ENCODE measurements at places on chromosomes 13 and 19. TPM values are rescaled to one million over a fixed set of nuclear protein-coding genes. Genes with fewer than 3 reads are reported as not detected.

DNA sequence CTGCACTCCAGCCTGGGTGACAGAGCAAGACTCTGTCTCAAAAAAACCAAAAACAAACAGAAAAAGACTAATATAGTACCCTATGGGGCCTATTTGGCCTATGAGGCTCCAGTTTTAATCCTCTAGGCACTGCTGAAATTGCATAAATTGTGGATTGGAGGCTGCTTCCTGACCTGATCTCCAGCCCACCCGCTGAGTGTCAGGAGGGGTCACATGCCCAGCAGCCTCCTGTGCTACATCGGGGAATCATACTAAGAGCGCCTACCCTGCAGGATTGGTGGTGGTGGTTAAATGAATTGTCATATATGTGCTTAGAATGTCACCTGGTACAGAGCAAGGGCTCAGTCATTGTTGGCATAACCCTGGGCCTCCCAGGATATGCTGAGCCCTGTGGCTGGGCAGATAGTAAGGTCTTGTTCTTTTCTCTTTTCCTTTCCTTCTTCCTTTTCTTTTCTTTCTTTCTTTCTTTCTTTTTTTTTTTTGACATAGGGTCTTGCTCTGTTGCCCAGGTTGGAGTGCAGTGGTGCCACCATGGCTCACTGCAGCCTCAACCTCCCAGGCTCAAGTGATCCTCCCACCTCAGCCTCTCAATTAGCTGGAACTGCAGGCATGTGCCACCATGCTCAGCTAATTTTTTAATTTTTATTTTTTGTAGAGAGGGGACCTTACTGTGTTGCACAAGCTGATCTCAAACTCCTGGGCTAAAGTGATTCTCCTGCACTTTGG is 31.3 kb downstream of the LTBP4 start:
- DNase-seq, result no peak

DNA sequence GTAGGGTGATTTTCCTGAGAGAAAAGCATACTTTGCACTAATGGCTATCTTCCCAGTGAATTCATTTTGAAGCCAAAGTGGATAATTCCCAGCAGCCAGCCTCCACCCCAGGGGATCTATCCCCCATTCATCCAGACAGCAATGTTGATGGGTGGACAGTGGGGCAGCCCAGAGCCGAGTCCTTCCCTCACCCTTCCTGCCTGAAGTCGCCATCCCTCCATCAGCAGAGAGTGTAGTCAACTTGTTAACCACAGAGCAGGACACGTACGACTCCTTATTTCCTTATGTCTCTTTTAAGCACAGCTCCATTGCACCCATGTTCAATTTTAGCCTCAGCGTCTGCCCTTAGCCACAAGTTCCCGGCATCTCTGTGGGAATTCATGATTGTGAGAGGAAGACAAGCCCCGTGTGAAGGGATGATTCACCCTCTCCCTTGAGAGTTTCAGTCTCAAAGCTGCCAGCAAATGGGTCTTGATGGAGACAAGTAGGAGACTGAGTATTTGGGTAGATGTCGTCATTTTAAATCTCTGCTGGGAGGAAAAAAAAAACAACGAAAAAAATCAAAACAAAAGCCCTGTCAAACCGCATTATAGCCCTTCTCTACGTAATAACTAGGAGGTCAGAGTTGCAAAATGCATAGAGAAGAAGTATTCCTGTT is 58.3 kb upstream of the MEDAG start:
- DNase-seq, result no peak

DNA sequence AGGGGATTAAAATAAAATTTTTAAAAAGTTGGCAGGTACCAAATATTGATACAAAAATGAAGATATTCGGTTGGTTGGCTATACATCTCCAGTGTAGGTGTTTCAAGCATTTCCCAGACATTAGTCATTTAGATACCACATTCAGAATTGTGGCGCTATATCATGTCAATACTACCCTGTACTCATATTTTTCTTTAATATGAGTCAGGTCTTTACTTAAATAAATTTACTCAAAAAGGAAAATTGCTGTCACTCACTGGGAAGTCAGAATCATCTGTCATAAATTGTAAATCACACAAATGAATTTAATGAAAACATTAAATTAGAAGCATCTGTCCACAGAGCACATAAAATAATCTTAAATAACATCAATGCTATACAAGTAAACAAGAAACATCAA is 134.2 kb downstream of the TSHZ3 start:
- no peak for DNase-seq

- DNase-seq, result no peak
Measured at GRCh38 chr19:47511681-47512080, 3.2 kb downstream of the NAPA start.

GRCh38 chr13:66425741-66426140 is 804.4 kb downstream of the PCDH9 start:
- no peak for DNase-seq

DNA sequence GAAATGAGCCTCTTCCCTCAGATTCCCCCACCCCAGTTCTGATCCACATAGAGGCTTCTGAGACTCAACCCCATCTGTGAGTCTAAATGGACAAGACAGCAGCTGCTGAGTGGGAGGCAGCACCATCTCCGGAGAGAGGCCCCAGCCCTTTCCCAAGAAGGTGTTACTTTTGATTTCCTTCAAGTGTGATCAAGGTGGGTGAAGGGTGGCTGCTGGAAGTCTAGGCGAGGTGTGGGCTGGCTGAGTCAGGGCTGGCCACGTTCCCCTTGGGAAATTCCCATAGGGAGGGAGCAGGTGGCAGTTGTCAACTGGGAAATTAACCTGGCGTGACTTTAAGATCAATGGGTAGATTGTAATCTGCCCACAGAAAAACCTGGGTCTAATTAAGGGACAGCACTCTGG is 148.0 kb downstream of the FOXO1 start:
- no peak for DNase-seq

Gene CBY2
- not detected for total RNA-seq

GRCh38 chr19:55579766-55580621 is 654 bp downstream of the ZNF579 start:
- no peak for DNase-seq

- no peak for DNase-seq
Measured at GRCh38 chr13:99648927-99649326, 147.7 kb downstream of the TM9SF2 start.

GRCh38 chr19:34225659-34226015 is 28.7 kb upstream of the GARRE1 start:
- DNase-seq, result no peak

Gene PEG3
- 13.7 TPM for total RNA-seq

GRCh38 chr19:3142292-3142670 is 6.4 kb downstream of the GNA15 start:
- no peak for DNase-seq

- no peak for DNase-seq
Measured at GRCh38 chr19:35909684-35910035, 1.6 kb upstream of the TYROBP start.

Gene ATCAY
- total RNA-seq, result 4.9 TPM

- DNase-seq, result no peak
Measured at GRCh38 chr19:29622166-29623070, 16.3 kb downstream of the POP4 start.

Gene NEK3
- 17.3 TPM for total RNA-seq

- DNase-seq, result no peak
Measured at GRCh38 chr19:54319049-54319448, 6.1 kb upstream of the LILRA5 start.

DNA sequence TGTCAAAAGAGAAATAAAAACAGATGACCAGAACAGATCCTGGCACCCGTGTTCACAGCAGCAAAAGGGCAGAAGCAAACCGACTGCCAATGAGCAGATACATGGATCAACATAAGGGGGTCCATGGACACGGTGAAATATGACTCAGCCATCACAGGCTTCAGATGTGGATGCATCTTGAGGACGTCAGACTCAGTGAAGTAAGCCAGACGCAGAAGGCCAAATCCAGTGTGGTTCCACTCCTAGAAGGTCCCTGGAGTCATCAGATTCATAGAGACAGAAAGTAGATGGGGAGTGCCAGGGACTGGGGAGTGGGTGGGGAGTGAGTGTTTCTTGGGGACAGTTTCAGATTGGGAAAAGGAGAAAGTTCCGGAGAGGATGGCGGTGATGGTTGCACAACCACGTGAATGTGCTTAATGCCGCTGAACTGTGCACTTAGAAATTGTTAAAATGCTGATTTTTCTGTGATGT is 28.8 kb upstream of the SEMA6B start:
- no peak for DNase-seq

DNA sequence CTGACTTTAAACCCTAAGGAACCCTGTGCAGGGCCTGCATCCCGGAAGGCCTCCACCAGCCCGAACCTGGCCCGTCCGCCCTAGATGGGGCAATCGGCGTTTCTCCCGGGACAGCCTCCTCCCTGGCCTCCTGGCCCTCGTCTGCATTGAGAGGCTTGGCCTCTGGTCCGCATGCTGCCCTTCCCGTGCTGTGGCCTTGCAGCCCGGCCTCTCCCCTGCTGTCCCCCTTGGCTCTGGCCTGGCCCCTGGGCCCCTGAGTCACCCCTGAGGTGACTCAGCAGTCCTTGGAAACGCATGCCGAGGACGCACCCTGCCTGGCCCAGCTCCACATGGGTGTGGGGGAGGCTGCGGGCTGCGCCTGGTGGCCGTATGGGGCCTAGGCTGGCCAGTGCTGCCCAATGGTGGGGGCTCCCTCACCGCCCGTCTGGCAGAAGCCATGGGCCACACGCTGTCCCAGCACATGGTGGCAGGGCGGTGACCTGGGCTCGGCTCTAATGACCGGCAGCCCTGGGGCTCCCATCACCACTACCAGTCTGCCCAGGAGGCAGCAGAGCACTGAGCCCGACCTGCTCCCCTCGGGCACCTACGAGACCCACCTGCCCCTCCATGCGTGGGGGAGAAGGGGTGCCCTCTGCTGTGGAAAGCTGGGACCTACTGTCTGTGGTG is 25.7 kb downstream of the SH3GL1 start:
- peak; percentile 78 for DNase-seq

DNA sequence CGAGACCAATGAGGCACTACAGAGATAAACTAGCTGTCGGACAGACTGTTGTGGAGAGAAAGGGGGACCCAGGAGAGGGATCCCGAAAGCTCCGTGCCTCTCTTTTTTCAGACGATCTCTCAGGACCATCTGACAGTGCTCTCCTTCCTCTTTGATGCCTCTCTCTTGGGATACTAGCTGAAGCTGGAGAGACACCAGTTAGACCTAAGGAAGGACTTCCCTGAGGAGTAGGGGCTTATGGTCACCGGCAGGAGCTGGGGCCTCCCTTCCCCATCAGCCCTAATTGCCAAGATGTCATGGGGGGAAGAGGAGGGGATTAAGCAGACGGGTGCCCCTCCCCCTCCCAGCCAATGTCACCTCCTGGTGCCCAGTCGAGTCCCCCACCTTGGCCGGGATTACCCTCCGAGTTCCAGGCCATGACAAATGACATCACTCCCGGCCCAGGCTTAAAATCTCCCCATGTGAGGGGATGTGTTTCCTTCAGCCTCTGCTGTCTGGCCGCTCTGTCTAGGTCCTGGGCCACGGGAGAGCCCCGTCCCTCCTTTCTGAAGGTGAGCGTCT is at the start of gene CRX:
TSS of gene CRX (plus strand) at position 478 of the 561 bp plus-strand sequence. CDS start 12,507 bp downstream, outside the sequence.
- no peak for DNase-seq

DNA sequence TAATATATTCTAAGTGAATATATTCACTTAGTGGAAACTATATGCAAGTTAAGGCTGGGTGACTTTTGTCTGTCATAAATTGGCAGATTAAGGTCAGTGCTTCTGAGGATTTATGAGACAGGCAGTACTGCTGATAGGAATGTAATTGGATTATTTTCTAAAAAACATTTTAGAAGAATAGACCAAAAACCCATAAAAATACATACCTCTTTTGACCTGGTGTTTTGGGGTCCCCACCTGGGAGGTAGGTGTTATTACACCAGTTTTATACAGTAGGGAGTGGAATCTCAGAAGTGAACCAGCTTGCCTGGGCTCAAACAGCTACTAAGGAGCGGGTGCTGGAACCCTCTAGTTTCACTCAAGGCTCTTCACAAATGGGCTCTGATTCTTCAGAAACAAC is 25.3 kb downstream of the COG3 start:
- DNase-seq, result no peak

DNA sequence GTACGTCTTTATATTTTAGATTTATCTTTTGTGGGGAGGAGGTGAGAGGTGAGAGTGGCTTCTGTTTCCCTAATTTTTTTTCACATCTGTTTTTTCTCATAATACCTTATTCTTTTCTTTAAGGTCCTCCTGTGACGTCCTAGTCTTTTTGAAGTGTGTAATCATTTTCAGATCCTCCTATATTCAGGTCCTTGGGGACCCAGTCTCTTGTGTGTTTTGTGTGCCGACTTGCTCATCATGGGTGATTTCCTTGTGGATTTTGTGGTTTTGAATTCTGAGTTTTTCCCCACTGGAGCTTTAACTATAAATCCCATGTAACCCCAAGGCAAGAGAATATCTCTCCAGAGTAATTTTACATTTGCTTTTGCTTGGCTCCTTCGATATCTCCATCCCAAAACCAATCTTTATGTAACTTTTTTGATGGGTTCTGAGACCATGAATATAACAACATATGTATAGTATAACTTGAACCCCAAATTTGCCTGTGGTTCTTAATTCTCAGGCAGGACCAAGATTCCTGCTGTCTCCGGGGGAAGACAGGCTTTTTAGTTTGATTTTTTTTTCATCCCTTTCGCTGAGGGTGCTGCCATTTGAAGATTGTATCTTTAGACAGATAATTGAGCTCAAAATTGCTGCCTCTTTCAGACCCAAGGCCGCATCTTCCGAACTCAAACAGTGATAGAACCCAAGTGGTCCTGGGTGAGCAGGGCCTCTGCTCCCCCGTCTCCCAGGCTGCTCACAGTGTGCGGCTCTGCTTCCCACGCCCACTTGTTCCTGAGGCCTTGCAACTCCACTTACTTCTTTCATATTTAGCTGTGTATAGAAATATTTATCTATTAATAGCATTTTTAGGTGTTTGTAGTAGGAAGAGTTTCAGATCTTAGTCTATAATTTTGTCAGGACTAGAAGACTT is 59.1 kb upstream of the GPR183 start:
- DNase-seq, result no peak

DNA sequence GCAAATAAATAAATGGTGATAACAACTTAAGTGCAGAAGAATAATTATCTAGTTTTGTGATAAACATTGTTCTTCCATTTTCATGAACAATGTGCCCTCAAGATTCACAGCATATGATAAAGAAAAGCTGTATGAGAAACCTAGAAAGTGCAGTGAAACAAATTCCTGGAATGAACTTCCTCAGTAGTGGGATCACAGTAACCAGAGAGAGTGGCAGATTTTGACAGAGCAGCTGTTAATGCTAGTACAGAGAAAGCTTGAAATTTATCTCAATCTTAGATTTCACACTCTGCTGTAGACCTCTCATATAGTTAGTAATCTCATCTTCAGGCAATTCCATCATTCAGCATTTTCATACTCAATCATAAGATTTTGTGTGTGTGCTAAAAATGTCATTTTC is 664.9 kb downstream of the PCDH9 start:
- no peak for DNase-seq

GRCh38 chr13:99686944-99687411 is 185.7 kb downstream of the TM9SF2 start:
- no peak for DNase-seq

GRCh38 chr13:21458813-21459701 is at the start of gene ZDHHC20:
ZDHHC20 (minus strand) TSS chr13:21459303; CDS start chr13:21459171, 132 bp downstream.
- DNase-seq, result peak; percentile 92
